ENCODE measurements at places on chromosomes 13 and 19. TPM values are rescaled to one million over a fixed set of nuclear protein-coding genes. Genes with fewer than 3 reads are reported as not detected.
A peak's percentile ranks its signal among the peaks of the same experiment; 100 is the strongest.

GRCh38 chr19:16435238-16435917 lies 36.4 kb downstream of the EPS15L1 start:
- DNase-seq: peak; percentile 78

GRCh38 chr19:11693505-11694499 lies 44.9 kb downstream of the ZNF823 start:
- DNase-seq: peak; percentile 10

DNA sequence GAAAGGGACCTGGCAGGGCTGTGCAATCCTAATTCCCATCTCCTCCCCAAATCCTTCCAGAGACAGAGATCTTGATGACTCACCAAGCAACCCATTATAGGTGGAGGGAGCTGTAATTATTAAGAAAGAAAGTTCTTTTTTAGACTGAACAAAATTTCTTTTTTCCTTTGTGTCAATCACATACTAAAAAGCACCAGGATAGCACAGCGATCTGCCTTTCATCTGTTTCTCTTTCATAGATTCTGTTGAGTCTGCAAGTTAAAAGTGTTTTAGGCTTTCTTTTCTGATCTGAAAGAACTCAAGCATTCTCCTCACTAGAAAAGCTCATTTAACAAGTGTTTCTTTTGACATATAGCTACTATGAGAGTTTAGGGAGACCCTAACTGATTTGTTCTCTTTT lies 222.8 kb downstream of the DCT start:
- no peak for DNase-seq

DNA sequence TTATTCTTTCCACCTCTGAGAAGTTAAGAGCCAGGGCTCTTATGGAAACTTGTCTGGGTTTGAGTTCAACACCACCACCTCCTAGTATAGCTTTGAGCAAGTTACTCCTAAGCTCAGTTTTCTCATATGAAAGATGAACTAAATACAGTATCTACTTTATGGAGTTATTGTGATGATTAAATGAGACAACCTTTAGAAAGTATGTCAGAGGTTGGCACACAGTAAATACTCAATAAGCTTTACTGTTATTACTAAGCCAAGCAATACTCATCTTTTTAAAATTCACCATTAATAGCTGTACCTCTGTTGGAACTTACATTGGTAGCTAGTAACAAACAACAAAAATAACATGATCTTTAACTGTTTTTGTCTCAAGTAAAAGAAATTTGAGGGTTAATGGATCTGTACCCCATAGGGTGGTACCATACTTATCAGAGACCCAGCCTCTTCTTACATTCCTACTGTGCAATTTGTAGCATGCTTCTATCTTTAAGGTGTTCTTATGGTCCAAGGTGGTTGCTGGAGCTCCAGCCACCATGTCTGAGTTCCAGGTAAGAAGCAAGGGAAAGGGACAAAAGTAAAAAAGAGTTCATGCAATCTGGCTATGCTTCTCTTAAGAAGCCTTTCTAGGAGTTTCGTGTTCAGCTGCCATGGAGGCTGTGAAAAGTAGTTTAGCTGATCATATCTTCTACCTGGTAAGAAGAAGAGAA lies 24.1 kb upstream of the NDFIP2 start:
- no peak for DNase-seq

- DNase-seq: no peak
Observed at GRCh38 chr13:32903720-32904119, 112.5 kb upstream of the KL start.

Gene PSG7
- not detected for total RNA-seq

Gene SPC24
- total RNA-seq: 88.9 TPM

DNA sequence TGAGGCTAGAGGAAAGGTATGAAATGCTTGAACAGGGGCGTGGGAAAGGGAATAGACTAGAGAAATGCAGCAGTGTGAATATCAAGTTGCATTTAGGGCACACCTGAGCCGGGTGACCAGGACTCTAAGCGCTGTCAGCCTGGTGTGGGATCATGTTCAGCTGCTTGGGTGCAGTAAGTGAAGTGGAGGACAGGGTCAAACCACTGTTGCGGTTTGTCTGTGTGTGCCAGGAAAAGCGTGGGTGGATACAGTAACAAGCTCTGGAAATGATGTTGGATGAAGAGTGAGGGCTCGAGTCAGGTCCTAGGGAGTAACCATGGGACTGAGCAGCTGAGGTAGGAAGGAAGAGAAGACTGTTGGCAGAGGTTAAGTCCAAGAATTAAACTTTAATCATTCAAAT lies 15.8 kb downstream of the DGKH start:
- peak; percentile 51 for DNase-seq

DNA sequence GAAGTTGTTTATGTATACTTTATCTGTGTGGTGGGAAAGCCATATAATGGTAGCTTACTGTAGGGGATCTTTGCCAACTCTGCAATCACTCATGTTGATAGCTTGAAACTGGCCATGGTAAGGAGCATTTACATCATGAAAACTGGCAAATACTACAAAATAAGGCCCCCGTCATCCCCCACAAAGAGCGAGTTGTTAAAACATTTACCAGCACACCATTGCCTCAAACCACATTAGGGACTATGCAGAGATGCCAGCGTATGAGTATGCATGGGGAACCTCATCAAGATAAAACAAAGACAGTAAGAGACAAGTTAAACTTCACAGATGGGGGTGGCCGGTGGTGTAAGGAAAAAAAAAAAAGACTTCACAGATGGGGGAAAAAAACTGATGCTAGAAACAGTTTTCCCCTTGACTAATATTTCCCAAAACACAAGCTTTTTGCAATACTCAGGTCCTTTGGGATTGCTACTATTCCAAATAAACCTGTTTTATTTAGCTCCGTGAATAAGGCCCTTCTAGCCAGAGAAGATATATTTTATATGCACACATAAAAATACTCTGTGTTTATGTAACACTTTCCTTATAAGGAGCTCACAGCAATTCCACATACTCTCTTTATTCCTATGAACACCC lies 70.6 kb upstream of the SERP2 start:
- DNase-seq: no peak

DNA sequence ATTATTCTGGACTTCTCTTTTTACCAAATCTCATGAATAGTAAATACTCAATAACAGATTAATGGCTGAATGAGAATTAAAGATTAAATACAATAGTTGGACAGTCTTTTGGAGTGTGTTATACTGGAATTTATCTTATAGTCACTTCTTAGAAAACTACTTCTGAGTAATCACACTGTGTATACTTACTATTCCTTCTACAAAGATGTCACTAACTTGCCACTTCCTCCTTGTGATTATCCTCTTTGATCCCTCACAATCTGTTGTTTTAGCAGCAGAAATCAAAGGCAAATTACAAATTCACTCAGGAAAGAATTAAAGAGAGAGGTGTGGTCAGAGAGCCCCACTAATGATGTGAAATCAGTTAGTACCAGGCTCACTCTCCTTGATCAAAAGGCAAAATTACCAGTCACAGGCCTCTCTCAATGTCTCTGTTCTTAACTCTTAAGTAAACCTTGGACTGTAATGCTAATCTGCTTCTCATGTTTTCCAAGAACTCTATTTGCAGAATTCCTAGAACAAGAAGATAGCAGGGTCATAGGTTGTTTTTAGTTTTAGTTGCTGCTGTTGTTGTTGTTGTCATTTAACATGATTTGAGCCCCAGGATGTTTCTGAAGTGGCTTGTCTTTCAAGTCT lies 37.3 kb upstream of the FNDC3A start:
- no peak for DNase-seq

GRCh38 chr19:49932731-49933131 lies 3.4 kb upstream of the NUP62 start:
- DNase-seq: no peak

Gene HCN2
- 0.70 TPM for total RNA-seq

GRCh38 chr19:35522745-35523327 lies 5.3 kb downstream of the SBSN start:
- DNase-seq: no peak

DNA sequence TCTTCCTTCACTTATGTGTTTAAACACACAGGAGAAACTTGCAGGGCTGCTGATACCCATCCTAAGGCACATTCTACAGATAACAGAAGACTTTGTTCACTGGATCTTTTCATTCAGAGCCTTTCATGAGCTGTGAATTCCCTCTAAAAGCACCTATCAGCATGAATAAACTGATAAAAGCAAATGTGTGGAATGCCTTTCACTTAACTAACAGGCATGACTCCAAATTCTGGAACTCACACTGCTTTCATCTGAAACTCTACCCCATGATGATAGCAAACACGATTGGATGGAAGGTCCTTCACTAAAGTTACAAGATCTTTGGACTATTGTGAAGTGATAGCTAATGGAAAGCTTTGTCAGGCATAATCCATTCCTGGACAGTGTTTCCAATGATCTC lies 457.3 kb downstream of the EFNB2 start:
- DNase-seq: no peak

DNA sequence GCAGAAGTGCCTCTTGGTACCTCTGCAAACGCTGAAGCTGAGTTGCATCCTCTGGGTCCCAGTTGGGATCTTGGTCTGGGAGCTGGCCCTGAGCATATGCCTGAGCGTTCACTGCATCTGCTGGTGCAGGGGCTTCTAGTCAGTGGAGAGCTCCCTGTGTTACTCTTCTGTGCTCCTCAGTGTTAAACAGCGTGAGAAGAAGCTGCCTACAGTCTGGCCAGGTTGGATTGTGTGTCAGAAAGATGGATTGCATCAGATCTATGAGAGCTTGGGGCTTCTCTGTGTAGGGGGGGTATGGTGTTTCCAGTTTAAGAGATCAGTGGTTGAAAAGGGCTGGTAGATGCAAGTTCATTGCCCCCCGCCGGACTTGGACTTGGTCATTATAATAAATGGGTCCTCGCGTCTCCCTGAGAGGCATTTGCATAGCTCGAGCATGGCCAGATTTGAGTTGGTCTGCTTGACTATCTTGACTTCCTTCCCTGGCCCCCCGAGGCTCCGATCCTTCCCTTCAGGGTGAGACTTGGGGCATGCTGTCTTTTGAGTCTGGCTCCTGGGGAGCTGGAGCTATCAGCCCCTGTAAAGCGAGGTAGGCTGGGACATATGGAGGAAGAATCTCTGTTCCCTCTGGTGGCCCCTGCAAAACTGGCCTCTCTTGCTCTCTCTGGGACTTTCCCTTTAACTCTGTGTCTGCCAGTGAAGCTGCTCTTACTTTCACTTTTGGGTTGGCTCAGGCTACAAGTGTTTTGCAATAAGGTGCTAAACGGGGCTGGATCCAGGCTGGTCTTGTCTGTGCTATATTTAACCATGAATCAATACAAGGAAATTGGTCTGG lies 52.9 kb downstream of the OR10H4 start:
- peak; percentile 29 for DNase-seq

Gene MUC16
- under 0.01 TPM for total RNA-seq

DNA sequence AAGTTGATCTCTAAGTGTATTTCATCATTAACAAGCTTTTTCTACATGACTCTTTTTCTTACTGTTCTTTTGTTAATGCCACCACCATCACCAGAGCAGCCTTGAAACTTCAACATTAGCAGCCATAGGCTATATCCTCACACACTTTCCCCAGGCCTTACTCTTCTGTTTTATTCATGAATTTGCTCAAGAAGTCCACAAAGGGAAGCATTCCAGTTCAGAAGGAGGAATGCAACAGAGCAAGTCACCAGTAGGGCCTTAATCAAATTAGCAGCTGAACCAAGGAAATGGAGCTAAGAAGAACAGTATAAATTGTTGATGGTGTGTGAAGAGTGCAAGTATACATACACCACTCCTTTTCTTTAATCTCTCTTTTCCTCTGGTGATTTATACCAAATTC lies 223.1 kb downstream of the NBEA start:
- DNase-seq: no peak

GRCh38 chr13:81745391-81745790 lies 1404.5 kb upstream of the SPRY2 start:
- DNase-seq: no peak

DNA sequence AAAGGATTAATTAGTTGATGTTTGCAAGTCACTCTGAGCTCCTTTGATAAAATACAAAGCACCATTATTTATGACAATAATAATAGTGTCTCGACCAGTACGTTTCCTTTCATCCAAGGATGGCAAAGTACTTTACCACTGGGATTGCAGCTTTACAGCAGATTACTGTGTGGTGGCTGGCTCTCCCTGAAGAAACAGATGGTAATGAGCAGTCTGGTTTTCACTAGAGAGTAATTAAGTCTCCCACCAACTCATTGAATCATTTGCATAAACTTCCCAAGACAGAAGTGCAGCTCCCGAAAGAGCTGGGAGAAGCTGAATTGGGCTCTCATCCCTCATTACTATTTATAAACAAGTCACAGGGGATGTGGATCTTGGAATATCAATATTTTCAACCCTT lies 48.7 kb downstream of the KLF5 start:
- DNase-seq: no peak

GRCh38 chr13:92461831-92462230 lies 764.8 kb upstream of the GPC6 start:
- no peak for DNase-seq

Gene ZNF324B
- 7.8 TPM for total RNA-seq

Gene ATP8B3
- 1.2 TPM for total RNA-seq

GRCh38 chr19:53664760-53665159 lies 33.0 kb downstream of the DPRX start:
- DNase-seq: no peak

GRCh38 chr13:40394304-40394985 lies 272.0 kb downstream of the FOXO1 start:
- peak; percentile 52 for DNase-seq

Gene LIN7B
- 0.68 TPM for total RNA-seq

DNA sequence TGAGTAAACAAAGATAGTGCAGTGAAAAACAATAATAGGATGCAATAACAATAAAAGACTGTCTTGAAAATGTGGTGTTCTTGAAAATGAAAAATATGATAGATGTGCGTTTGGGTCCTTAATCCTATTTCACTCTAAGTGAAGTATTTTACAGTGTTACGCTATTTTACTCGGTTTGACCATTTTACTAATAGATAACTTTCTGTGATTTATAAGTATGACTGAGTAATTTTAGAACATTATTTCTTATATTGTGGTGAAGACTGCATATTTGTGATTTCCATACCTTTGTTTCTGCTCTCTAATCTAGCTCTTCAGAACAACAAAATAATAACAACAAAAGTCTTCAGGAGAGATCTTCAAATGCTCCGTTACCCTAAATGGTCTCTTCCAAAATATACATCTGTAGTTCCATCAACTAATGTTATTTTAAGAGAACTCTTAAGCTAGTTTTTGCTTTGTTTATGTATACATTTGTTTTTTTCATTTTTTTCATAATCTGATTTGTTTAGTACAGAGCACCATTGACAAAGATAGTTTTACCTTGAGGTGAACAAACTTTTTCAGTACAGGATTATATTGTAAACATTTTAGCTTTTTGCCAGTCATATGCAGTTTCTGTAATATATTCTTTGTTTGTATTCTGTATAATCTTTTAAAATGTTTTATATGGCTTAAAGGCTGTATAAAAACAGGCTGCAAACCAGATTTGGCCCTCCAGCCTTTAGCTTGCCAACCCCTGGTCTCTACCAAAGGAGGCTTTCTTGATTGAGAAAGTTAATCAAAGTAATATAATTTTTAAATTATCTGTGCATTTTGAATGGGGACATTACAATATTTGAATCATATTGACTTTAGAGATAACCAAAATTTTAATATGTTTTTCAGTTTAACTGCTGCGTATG lies 1572.7 kb upstream of the PRR20A start:
- DNase-seq: no peak

GRCh38 chr13:113851480-113851803 lies 12.4 kb downstream of the GAS6 start:
- no peak for DNase-seq

GRCh38 chr19:16445238-16446107 lies 26.3 kb downstream of the EPS15L1 start:
- DNase-seq: peak; percentile 35

- DNase-seq: no peak
Observed at GRCh38 chr19:3778899-3779723, 7.1 kb downstream of the MATK start.

All from dermis blood vessel endothelial cell (primary cell).